ENCODE measurements at places on chromosomes 3 and 15.

DNA sequence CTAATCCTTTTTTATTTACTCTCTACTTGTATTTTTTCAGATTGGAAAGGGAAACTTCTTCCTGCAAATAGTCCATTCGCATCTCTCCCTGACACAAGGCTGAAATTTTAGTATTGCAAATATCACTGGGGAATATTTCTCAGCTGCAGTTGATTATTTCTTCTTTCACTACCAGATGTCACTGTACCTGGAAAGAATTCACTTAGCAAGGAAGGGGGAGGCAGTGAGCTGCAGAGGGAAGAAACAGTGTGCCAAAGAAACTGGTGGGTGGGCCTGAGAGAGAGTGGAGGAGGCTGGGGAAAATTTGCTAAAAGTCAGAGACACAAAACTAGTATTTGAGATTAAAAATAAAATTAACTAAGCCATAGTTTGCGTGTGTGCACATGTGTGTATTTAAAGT, 142.3 kb upstream of the STT3B start:
- no peak for DNase-seq

- no peak for DNase-seq
Measured at GRCh38 chr3:182081096-182081495, 369.4 kb downstream of the SOX2 start.

GRCh38 chr3:175486255-175486654, 627.1 kb downstream of the NAALADL2 start:
- DNase-seq: no peak

- DNase-seq: no peak
Measured at GRCh38 chr3:193096076-193096475, 144.9 kb upstream of the PLAAT1 start.

- no peak for DNase-seq
Measured at GRCh38 chr3:48597408-48597800, 2.3 kb upstream of the COL7A1 start.

GRCh38 chr3:32284443-32285212, 46.1 kb downstream of the CMTM8 start:
- DNase-seq: no peak

- DNase-seq: no peak
Measured at GRCh38 chr3:188950832-188951489, 220.8 kb upstream of the TPRG1 start.

- no peak for DNase-seq
Measured at GRCh38 chr3:48993834-48994233, 3.8 kb downstream of the P4HTM start.

GRCh38 chr3:186571644-186572013, 1.1 kb downstream of the DNAJB11 start:
- no peak for DNase-seq

- DNase-seq: no peak
Measured at GRCh38 chr3:58072052-58072762, 64.0 kb downstream of the FLNB start.

- DNase-seq: no peak
Measured at GRCh38 chr3:2071531-2071930, 27.1 kb upstream of the CNTN4 start.

DNA sequence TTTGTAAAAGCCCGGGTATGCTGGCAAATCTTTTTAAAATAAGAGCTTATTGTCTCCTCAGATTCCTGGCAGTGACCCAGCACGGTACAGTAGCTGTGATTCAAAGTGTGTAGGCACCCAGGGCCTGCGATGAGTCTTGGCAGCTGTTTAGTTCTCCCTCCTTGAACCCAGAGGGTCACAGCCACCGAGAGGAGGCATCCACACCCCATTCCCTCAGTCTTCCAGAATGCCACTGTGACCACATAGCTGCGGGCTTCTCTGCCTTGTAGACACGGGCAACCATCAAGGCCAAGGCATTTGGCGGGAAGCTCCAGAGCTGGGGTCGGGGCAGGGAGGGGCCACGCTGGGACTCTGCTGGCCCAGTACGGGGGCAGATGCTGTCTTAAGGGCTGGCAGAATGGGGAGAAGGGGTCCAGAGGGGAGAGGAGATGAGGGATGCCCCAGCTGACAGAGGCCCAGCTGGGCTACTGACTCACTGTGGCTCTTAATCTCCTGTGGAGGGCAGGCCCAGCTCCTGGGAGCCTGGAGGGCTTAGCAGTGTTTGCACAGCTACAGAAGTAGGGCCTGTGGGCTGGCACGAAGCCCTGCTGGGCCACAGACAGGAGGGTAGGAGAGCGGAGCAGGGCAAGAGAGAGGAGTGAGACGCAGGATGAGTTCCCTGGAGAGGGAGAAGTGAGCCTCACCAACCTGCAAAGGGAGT, 68.8 kb upstream of the DLG1 start:
- DNase-seq: no peak

GRCh38 chr3:136730595-136731273, 21.4 kb downstream of the STAG1 start:
- DNase-seq: no peak

GRCh38 chr3:21188459-21188858, 562.6 kb downstream of the ZNF385D start:
- DNase-seq: no peak

DNA sequence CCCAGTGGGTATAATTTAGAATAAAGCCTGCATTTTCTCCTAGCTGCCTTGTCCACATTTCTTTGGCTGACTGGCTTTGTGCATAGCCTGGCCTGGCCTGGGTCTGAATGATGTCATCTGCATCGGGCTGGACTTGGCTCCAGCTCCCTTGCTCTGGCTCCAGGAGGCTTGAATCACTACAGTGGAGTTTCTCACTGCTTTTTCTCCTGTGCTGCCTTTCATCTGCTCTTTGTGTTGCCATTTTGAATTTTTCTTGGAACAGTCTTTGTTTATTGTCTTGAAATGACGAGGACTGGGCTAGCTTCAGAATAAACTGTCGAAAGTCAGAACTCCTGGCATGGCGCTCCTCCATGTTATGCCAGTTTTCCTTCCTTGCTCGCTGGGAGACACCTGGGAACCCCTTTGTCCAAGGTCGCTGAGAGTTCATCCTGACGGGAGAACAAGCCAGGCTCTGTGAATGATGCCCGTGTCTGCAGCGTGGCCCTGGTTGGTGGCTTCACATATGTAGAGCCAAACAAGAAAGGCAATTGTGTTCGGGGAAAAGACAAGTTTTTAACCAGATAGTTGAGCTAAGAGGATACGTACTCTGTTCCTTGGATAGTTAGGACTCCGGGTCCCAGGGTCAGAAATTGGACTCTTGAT, 258.9 kb downstream of the PDZRN3 start:
- no peak for DNase-seq

GRCh38 chr15:71187078-71187477, 71.8 kb downstream of the THSD4 start:
- no peak for DNase-seq

- DNase-seq: no peak
Measured at GRCh38 chr3:48599077-48599501, 4.0 kb upstream of the COL7A1 start.

- DNase-seq: no peak
Measured at GRCh38 chr15:32659340-32660155, 18.0 kb downstream of the SCG5 start.

GRCh38 chr3:15602146-15602536, 596 bp downstream of the BTD start:
- DNase-seq: no peak

GRCh38 chr3:63067999-63068645, 192.9 kb upstream of the CADPS start:
- no peak for DNase-seq

DNA sequence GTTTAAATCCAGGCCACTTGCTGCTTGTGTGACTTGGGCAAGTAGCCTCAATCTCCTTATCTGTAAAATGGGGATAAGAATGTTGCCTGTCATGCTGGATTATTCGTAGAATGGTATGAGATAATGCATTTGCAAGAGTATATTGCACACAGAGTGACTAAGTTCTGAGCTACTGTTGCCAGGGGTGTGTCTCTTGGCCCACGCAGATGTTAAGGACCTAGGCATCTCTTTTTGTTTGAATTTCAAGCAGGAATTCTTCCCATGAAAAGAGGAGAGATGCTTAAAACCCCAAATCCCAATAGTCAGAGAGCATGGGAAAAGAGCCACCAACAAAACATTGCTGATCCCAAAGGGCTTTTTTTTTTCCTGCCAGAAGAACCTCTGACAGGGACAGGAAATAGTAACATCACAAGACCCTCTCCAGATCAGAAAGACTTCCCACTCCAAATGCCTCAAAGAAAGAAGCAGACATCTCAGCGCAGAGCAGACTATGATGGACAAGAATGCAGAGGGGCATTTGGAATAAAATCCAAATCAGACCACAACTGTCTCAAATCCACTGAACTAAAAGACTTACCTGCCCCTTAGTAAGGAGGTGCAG, 90.5 kb downstream of the MRPL46 start:
- DNase-seq: no peak

- no peak for DNase-seq
Measured at GRCh38 chr3:118942671-118943070, 92.0 kb downstream of the IGSF11 start.

DNA sequence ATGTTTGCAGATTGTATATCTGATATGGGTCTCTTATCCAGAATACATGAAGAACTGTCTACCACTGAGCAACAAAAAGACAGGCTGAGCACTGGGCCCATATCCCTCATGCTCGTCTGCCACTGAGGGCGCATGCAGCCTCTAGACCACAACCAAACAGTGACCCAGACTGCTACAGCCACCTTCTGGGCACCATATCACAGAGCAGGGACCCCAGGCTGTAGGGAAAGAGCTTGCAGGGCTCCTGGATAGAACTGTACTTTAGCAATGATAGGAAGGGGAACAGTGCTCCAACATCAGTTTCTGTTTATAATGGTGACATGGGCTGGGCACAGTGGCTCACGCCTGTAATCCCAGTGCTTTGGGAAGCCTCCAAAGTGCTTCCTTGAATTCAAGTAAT, 40.2 kb upstream of the TMEM87A start:
- DNase-seq: no peak

DNA sequence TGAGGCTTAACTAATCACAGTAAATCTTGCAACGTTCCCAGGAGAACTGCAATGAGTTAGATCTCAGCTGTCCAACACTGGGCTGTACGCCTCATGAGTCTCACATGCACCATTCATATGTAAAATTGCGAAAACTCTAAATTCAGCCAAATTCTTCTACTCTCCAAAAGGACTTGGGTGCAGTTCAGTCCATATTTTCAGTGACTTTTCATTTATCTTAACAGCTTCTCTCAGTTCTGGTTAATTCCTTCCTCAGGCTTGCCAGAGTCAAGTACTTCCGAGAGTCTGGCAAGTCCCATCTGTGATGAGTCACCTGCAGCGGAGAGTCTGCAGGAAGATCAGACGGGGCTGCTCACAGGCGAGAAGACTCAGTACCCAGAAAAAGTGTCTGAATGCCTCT, 11.5 kb downstream of the CCDC80 start:
- DNase-seq: no peak

DNA sequence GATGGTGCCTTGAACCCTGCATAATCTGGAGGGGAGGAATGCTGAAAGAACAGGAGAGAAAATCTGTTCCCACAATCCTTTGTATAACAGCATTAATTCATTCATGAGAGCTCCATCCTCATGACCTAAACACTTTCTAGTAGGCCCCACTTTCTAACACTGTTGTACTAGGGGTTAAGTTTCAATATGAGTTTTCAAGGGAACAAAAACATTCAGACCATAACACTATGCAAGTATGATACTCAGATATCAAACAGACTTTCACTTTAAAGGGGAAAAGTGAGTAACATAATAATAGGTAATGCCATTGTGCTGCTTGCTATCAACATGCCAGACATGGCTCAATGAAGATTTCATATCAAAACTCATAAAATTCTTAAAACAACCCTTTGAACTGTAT, 32.4 kb upstream of the PLSCR2 start:
- no peak for DNase-seq

- DNase-seq: no peak
Measured at GRCh38 chr3:87949189-87949878, 109.5 kb downstream of the CGGBP1 start.

All from activated T-helper 1 cell treated with Interleukin-2 at 50 U/mL for 16 hours (primary cell).